ENCODE measurements at places on chromosomes 5 and 9. TPM values are rescaled to one million over a fixed set of nuclear protein-coding genes. Genes with fewer than 3 reads are reported as not detected.

The PLAC8L1 gene
- total RNA-seq = 0.49 TPM

The IL4 gene
- not detected for total RNA-seq

The SLC1A1 gene
- 3.1 TPM for total RNA-seq

The DCAF10 gene
- total RNA-seq = 20.8 TPM

The PCDHB3 gene
- total RNA-seq = 0.77 TPM

The UBE2B gene
- total RNA-seq = 246 TPM

- DNase-seq = no peak
Measured at GRCh38 chr5:97919719-97920118, 736.7 kb upstream of the RIOK2 start.

DNA sequence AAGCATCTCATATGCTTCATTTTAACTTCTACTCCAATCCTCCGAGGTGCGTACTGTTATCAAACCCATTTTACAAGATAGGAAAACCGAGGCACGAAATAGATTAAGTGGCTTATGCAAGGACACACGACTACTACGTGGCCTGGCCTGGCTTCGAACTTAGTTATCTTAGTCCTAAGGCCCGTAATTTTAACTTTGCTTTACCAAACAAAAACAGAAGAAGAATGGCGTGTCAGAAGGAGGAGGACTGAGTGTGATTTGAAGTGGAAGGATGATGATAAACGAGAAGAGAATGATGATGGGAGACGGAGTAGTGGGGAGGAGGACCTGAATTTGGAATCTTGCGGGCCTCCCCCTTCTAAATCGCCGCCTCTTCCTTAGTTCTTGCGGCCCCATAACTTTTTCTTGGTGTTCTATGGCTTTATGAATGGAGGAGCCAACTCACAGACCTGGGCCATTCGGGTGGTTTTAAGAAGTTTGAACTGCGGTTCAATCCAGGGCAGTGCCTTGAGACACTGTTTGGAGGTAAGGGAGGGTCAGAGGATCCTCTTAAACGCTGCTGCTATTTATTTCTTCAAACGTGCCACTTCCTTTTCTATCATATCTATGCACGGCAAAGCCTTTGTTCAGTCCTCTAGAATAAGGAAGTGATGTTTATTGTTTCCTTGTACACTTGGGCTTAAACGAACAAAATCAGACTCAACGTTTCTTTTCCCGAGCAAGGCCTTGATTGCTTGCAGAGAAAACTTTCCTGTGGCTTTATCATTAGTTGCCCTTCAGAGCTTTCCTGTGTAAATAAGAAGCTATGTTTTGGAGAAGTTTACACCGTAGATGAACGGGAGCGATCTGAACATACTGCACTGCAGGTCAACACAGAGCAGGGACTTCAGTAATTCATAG, 795 bp downstream of the CNOT8 start:
- DNase-seq = no peak

DNA sequence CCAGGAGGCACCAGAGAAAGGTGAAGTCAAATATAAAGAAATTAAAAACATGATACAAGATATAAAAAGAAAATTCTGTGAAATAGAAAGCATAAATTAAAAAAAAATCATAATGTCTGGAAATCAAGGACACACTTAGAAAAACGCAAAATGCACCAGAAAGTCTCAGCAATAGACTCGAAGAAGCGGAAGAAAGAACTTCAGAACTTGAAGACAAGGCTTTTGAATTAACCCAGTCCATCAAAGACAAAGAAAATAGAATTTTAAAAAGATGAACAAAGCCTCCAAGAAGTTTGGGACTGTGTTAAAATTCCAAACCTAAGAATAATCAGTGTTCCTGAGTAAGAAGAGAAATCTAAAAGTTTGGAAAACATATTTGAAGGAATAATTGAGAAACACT, 168.3 kb downstream of the PRR16 start:
- DNase-seq = no peak

DNA sequence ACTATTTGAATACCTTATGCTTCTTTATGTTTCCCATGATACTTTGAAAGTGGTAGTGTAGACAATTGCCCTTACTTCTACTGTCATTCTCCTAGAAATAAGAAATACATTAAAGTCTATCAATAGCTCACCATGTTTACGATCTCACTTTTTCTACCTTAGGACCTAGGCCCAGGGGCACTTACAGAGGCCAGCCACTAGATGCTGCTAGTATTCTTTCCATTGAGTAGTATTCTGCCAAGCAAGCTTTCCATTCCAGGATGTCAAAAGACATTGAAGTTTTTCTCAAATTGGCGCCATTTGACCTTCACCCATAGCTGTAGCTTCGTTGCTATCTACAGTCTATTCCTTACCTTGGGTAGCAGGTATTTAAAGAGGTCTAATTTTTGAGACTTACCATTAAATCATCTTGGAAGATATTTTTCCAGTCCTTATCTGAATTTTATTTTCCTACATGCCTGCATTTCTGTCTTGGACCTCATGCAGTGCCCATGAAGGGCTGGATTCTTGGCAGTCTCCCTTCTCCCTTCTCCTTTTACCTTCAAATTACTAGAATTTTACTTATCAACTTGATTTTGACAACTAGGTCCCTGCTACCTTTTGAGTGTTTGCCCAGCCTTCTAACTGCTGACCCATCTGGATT, 246.0 kb upstream of the NUDT12 start:
- DNase-seq = no peak

- no peak for DNase-seq
Measured at GRCh38 chr5:127521138-127521770, 3.8 kb downstream of the PRRC1 start.

DNA sequence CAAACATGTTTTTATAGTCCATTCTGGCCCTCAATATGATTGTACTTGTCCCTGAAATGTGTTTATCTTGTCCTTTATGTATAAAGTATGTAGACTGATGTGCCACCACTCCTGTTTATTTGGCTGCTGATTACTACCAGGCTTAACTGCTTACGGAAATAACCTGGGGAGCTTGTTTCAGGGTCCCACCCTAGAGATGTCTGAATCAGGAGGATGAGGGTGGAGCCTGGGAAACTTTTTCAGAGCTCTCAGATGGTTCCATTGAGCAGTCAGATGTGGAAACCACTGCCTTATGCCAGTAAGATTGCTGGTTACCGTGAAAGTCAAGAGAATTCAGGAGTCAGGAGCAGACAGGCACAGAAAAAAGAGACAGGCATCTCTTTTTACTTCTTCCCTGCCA, 19.2 kb downstream of the SLC23A1 start:
- no peak for DNase-seq

DNA sequence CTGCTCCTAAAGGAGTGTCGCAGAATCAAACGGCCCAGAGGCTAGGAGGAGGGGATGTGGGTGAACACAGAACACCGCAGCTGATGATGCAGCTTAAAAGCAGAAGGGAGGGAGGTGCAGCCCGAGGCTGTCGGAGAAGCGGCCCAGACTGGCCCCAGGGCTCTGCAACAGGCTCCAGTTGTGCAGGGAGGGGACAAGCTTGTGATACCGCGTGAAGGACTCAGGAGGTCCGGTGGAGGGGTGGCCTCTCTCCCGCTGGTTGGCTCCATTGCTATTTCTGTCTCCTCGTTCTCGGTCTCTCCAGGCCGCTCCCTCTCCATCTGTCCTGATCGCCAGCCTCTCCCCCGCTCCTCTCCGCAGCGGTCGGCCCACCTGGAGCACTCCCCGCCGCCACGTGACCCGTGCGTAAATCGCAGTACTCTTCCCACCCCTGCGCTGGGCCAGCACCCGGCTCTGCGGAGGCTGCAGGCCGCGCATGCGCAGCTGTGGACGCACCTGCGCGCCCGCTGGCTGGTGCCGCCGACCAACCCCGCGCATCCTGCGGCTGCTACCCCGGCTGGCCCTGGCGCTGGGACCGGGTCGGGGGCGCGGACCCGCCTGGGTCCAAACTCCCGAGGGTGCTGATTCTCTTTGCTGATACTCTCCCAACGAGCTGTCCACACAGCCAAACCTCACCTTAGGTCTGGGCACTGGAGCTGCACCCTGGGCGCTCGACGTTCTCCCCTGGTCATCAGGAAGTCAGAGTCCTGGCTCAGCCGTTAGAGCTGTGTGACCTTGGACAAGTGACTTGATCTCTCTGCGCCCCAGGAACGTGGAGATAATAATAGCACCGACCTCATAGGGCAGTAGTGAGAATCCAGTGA, 3.7 kb upstream of the STXBP1 start:
- DNase-seq = peak; percentile 78

DNA sequence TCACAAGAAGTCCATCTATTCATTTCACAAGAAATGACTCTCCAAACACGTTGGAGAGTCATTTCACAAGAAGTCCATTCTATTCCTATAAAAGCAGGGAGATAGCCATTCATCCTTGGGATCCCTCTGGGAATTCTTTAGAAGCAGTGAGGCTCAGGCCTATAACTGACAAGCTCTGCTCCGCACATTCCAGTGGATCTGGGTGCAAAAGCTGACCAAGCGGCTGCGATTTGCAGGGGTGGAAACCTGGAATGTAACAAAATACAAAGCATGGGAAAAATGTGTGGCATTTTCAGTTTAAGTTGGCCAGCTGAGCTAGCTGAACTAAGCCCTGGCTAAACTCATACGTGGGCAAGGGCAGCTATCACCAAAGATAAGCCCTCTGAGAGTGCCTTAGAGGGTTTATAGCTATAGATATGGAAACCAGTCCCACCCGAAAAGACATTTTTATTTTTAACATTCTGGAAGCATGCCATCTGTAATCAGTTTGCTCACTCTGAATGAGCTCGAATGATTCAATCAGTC, 8.7 kb downstream of the TAS2R1 start:
- no peak for DNase-seq

- no peak for DNase-seq
Measured at GRCh38 chr9:133306242-133307204, 29.5 kb downstream of the SURF6 start.

- no peak for DNase-seq
Measured at GRCh38 chr9:99023231-99023630, 79.5 kb downstream of the COL15A1 start.

- DNase-seq = no peak
Measured at GRCh38 chr5:25850581-25850980, 1187.8 kb downstream of the CDH9 start.

DNA sequence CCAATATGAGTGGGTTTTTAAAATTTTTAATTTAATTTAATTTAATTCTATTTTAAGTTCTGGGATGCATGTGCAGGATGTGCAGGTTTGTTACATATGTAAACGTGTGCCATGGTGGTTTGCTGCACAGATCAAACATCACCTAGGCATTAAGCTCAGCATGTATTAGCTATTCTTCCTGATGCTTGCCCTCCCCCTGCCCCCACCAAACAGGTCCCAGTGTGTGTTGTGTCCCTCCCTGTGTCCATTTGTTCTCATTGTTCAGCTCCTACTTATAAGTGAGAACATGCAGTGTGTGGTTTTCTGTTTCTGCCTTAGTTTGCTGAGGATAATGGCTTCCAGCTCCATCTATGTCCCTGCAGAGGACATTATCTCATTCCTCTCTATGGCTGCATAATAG, 35.0 kb upstream of the ANKRD33B start:
- DNase-seq = no peak

- DNase-seq = no peak
Measured at GRCh38 chr9:78559449-78559885, 262.5 kb downstream of the PSAT1 start.

DNA sequence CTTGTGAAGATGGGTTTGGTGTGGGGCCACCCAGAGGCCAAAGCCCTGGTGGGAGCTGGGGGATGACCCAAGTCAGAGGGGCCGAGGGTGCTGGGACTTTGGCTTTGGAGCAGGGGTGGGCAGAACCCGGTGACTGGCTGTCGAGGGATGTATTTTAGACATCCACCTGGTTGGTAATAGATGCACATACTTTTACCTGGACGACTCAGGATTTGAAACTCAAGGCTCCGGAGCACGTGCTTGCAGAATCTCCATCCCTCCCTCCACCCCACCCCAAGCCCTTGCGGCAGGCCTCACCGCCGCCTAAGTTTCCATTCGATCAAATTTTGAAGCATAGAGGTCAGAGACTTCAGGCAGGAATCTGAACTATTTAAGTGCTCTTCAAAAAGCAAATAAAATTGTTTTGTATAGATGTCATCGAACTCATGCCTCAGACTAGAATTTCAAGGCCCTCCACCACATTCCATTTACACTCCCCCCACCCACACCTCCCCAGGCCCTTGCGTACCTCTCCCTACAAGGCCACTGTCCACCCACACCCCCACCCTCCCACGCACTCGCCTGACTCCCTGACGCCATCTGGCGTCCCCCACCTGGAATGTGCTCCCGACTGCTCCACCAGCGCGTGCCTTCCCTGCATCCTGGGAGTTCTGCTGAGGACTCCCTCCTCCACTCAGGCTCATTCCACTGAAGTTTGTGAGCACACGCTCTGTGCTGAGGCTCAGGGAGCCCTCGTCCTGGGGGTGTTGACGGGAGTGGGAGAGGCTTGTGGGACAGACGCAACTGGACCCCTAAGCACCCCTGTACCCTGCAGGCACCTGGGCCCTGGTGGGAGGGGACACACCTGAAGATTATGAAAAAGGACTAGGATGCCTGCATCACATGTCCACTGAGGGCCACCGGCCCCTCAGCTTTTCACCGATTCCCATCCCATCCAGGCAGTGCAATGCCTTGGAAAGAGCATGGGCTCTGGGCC, 56.4 kb upstream of the RPL26L1 start:
- DNase-seq = peak; percentile 81

DNA sequence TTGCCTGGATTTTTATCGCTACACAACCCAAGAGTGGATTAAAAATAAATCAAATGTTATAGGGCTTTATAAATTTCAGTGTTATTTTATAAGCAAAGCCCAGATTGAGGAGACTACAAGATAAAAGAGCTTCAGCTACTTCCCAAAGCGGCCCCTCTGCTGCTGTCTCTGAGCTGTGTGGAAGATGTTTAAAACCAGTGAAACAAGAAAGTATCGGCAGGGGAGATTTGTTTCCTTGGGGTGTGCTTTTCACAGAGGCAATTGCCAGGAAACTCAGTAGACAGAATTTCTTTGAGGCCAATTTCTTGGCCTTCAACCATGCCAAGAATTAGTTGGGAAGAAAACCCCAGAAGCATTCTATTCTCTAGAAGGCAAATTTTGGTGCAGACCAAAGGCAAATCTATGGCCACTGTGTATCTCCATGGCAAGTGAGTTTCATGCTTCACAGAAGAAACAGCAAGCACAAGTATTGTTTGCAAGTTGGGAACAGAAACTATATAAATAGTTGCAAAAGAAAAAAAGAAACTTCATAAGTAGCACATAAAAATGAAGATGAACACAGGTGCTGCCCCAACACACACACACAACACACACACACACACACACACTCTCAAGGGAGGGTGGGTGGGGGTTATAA, 197.2 kb downstream of the PARP8 start:
- DNase-seq = no peak

GRCh38 chr5:7811715-7812114, 39.2 kb downstream of the CFAP90 start:
- no peak for DNase-seq
